Peyer's patch (tissue), 4 donors: ENCODE measurements at places on chromosomes 3 and 15.
A peak's percentile ranks its signal among the peaks of the same experiment; 100 is the strongest.

DNA sequence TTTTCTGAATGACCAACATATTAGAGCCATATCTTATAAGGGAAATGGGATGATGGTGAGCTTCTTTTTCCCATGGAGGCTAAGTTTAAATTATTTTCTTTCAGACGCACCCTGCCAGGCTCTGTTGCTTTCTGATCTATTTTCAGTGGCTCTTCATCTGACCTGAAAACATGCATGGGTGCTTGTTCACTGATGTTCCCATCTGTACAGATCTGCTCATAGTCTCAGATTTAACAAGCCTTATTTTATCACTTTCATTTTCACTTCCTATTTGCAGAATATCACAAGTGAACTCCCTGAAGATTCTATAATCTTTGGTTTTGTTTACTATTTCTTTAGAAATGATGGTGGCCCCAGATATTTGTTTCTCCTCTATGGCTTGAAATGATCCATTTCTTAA, 31.1 kb upstream of the SUCLG2 start:
- DNase-seq: peak; percentile 49

GRCh38 chr3:114879059-114880031, 267.7 kb downstream of the ZBTB20 start:
- no peak for DNase-seq

DNA sequence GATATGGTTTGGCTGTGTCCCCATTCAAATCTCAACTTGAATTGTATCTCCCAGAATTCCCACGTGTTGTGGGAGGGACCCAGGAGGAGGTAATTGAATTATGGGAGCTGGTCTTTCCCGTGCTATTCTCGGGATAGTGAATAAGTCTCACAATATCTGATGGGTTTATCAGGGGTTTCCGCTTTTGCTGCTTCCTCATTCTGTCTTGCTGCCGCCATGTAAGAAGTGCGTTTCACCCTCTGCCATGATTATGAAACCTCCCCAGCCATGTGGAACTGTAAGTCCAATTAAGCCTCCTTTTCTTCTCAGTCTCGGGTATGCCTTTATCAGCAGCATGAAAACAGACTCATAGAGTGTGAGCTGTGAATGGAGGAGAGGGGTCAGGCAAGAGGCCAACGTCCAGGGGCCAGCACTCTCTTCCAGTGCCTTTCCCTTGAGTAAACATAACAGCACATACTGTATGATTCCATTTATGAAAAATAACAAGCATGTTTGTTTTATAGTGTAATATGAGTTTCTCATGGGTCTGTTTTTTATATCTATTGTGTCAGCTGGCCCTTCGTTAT, 16.3 kb upstream of the LCTL start:
- no peak for DNase-seq

GRCh38 chr15:92709110-92709790, 53.7 kb upstream of the FAM174B start:
- DNase-seq: no peak

- DNase-seq: no peak
Measured at GRCh38 chr3:179164857-179165256, 16.7 kb downstream of the PIK3CA start.

- no peak for DNase-seq
Measured at GRCh38 chr15:90142216-90143165, 40.2 kb upstream of the IDH2 start.

DNA sequence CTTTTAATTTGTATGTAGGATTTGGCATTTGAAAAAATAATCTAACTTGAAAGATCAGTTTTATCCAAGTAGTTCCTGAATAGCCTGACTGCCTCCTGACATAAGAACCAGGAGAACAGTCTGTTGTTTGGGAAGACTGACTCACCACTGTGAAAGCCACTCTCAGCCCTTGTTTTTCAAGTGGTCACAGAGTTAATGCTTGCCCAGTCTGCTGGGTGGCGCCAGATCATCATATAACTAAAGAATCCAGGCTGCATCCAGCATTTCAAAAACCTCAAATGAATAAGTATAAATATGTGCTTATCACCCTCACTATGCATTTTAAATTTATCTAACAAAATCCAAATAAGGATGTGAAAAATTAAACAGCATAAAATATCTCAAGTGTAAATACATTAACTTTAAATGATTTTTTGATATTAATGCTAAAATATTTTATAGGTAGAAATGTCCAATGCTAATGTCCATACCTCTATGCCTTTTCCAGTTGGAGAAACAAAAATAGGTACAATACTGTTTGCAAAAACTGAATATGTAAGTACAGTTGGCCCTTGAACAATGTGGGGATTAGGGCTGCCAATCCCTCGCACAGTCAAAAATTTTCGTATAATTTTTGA, 26.9 kb upstream of the ZBBX start:
- DNase-seq: no peak

- DNase-seq: no peak
Measured at GRCh38 chr3:73228959-73229358, 167.5 kb downstream of the EBLN2 start.

- no peak for DNase-seq
Measured at GRCh38 chr3:117788061-117788460, 1078.5 kb downstream of the TUSC7 start.

- no peak for DNase-seq
Measured at GRCh38 chr15:84604826-84605553, 4.2 kb downstream of the ZSCAN2 start.

- no peak for DNase-seq
Measured at GRCh38 chr3:183393625-183394024, 34.8 kb downstream of the MCF2L2 start.

GRCh38 chr3:163490119-163490518, 1588.2 kb downstream of the SI start:
- no peak for DNase-seq

DNA sequence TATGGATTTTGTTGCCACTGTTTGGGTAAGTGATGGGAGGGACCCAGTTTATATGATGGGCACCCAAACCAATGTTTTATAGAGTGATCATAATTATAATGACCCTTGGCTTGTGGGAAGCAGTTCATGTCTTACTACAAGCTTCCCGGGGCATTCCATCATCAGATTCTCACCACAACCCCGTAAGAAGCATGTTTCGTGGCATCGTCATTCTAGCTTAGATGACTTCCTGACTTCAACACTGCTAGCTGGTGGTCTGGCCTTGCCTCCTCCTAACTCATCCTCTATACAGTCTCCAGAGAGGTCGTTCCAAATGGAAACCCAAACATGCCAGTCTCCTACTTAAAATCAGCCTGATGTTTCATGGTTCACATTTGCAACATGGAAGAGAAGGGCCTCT, 226.9 kb downstream of the ADAMTS9 start:
- DNase-seq: no peak

GRCh38 chr3:64691051-64691450, 3.3 kb upstream of the ADAMTS9 start:
- no peak for DNase-seq

DNA sequence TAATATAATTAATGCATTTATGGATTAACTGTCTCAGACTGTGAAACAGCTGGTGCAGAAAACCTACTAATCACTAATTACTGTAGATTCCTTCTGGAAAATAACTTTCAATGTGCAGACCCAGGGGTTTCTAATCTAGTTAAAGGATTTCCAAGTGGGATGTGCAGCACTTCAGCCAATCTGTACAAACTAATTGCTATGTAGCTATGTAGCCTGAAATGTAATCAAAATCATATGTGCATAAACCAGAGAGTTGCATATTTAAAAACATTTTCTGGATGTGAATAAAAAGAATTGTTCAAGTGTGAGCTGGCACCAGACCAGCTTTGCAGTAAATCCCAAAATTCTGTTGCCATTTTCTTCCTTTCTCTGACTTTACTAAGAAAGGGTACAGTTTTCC, 127.5 kb upstream of the CD96 start:
- DNase-seq: no peak

GRCh38 chr3:167094632-167095031, 285.5 kb downstream of the ZBBX start:
- no peak for DNase-seq

- no peak for DNase-seq
Measured at GRCh38 chr3:13013151-13013561, 60.1 kb downstream of the IQSEC1 start.

DNA sequence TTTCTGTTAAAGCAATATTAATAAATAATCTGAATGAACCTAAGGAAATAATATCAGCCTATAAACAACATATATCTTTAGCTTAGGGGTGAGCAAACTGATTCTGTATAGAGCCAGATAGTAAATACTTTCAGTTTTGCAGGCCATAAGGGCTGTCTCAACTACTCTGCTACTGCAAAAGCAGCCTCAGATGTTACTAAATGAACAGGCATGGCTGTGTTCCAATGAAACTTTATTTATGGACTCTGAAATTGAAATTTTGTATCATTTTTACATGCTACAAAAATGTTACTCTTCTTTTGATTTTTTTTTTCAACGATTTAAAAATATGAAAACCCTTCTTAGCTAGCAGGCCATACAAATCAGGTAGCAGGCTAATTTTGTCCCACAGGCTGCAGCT, 212.8 kb upstream of the PRICKLE2 start:
- DNase-seq: no peak

DNA sequence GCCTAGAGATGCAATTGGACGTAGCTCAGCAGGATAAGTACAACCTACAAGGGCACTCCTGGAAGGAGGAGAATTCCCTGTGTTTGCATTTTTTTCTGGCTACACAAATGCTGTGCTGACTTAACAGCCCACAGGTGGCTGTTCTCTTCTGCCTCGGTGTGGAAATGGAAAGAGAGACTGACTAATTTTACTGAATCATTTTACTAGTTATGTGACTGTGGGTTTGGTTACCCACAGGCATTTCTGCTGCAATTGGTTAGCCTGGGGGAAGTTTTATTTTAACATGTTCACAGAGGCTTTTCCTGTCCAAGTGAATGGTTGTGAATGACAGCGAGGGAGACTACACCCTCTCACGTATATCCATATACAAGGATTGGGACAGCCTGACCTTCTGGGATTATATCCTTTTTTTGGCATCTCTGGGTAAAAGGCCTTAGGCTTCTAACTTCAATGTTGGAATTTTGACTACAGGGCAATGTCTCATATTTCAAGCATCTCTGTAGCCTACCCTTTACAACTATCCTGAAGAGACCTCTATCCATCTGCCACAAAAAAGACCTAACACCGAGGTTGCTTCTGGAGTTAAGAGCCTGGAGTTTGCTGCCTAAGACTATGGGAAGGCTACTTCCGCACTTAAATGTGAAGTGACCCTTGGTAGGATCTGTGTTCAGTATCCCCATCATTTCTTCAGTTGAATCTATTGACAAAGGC, 67.2 kb upstream of the TP63 start:
- no peak for DNase-seq

DNA sequence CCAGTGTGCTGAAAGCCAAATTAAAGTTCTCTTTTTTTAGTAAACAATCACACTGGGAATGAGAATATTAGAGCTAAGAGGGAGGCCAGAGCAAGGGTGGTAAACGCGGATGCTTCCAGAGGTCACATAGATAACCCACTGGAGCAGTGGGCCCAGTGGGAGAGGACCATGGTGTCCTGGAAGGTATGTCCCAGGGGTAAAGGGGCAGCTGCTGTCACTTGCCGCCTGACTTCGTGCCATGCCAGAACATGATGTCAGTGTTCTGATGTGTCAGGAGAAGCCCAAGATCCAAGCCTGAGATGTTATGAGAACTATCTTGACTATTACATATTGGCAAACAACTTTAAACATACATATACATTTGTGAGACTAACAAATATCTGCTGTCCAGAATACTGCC, 211.9 kb upstream of the IL12A start:
- no peak for DNase-seq

DNA sequence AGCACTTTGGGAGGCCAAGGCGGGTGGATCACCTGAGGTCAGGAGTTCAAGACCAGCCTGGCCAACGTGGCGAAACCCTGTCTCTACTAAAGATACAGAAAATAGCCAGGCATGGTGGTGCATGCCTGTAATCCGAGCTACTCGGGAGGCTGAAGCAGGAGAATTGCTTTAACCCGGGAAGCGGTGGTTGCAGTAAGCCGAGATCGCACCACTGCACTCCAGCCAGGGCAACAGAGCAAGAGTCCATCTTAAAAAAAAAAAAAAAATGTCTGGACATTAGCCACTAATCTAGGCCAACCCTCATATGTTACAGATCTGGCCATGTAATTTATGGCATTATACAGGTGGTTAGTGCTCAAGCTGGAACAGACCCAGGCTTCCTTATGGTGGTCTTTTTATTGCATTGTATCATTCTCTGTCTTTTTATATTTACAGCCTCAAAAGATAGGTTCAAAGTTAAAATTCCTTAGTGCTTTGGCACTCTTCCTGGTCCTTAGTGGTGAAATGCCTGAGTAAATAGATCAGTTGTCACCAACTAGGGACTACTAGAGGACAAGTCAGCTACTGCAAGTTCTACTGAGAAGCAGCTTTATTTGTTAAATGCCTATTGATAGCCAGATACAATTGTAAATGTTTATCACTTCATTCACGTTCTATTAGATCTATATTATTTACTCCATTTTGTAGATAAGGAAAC, 16.0 kb downstream of the STARD9 start:
- no peak for DNase-seq

DNA sequence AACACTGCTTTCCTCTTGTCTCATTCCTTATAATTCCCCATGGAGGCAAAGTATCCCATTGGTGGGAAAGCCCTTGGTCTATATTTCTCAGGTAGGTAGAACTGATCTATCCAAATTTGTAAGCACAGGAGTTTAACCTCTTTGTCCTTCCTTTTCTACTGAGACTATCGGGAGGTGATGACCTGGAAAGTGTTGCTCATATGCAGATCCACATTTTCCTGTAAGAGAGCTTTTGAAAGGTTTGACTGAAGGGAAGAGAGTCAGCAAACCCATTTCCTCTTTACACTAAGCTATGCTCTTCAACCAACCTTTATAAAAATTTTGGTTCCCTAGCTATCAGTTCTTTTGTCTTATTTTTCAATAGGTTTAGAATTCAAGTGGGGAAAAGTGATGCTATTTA, 200.7 kb downstream of the TIGIT start:
- DNase-seq: no peak
